Aorta (tissue), 5 donors: ENCODE measurements at places on chromosomes 3 and 15.

DNA sequence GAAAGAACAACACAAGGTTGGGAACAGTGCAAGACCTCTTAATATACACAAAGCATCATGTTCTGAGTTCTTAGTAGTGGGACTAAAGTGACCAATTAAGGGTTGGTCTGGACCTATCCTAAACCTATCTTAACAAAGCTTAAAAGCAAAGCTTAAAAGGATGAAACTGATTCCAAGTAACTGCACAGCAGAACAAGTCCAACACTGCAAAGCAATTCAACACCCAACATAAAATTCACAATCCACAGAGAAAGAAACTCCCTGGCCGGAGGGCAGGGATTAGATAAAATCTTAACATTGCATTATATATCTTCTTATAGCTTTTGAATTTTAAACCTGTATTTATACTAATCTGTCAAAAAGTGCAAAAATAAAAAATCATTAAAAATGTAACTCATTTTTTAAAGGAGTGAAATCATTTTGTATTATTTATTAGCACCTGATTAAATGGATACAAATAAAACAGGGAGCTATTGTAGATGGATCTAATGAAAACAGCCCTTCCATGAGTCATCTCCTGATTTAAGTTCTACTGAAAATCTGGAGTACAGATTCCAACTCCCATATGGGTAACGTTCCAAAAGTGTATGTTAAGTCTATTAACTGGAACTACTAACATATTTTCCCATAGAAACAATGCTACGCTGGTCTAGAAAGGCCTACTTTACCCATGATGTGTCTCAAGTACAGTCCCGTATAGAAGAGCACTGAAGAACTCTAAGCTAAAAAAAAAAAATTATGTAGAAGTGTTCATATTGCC lies 34.9 kb downstream of the PIK3R4 start:
- no peak for DNase-seq

GRCh38 chr3:181025204-181025603 lies 35.7 kb upstream of the DNAJC19 start:
- DNase-seq, result no peak

- no peak for DNase-seq
Measured at GRCh38 chr3:188268336-188268735, 114.4 kb downstream of the LPP start.

GRCh38 chr15:67177752-67178151 lies 76.7 kb downstream of the AAGAB start:
- DNase-seq, result no peak

DNA sequence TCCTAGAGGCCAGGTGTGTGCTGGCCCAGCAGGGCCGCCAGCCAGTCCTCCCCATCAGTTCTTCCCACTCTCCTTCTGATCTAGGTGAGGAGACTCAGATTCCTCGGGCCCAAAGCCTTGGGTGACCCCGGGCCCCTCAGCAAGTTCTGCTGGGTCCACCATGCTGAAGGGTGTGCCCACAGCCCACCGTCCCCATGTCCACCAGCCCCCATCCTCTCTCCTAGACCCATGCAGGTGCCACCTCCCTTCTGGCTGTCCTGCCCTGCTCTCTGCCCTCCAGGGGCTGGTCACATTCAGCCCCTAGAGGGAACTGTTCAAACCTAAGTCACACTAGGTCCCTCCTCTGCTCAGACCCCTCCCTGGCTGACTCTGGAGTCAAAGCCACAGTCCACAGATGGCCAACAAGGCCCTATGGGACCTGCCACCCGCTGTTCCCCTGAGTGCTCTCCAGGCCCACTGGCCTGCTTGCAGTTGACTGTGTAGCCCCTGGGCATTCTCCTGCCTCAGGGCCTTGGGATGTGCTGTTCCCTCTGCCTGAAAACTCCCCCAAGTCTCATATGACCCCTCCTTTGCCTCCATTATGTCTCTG lies 878 bp upstream of the TLR9 start:
- no peak for DNase-seq

- DNase-seq, result no peak
Measured at GRCh38 chr3:134685929-134686802, 35.3 kb upstream of the KY start.

- no peak for DNase-seq
Measured at GRCh38 chr15:60682615-60683014, 203.7 kb upstream of the ICE2 start.

- DNase-seq, result no peak
Measured at GRCh38 chr15:67753891-67754290, 71.4 kb upstream of the SKOR1 start.

GRCh38 chr3:139463466-139463865 lies 12.8 kb downstream of the RBP2 start:
- no peak for DNase-seq

DNA sequence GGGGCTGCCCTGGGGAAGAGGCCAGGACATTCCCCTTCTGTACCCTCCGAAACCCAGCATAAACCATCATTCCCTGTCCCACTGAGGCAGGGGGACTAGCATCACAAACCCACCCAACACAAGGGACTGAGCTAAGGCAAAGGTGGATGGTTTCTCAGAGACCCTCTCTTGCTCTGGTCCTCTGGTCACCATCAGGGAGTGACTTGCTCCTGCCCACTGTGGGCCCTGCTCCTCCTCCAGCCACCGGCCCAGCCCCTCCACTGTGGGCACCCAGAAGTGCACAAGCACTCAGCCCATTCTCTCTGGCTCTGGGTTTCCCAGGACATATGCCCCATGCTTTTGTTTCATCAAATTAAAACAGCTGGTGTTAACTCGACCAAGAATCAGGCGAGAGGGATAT lies 44.9 kb downstream of the PTH1R start:
- peak; percentile 28 for DNase-seq

DNA sequence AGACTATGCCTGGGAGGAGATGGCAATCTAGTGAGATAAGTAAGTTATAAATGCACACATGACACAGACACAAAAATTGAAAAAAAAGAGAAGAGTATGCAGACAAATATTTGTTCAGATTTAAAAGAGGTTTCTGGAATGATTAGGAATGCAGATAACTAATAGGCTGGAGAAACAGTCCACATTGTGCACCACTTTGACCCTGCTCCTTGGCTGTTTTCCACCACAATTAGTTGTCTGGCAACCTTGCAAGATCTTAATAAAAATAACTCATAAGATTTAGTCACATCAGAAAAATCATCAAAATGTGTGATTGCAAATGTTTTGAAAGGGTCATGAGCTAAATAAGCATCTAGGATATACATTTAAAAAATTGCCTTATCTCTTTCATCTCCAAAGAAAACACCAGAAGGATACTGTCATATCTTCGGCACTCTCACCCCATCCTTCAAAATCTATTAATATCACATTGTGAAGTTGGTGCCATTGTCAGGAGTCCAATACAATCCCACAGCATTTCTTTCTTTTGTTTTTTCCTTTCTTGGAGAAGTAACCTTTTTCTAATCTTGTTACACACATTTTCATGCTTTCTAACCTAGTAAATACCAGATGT lies 153.7 kb upstream of the KCNMB2 start:
- DNase-seq, result no peak

DNA sequence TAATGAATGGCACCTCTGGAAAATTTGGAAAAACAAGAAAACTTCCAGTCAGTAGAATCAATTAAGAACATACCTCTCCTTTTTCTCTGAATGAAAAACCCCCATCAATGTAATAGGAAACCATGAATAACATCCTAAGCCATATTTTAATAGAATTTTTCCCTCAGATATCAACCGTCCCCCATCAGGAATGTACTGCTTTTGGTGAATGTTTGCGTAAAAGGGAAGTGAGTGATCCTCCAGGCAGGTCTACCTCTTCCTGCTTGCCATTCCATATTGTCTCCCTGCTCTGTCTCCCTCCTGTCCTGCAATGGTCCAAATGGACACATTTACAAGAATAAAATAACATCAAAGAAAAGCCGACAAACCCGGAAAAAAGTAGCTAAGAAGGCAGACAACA lies 30.8 kb downstream of the LAMP3 start:
- DNase-seq, result no peak

GRCh38 chr3:172040981-172041963 lies 1.9 kb downstream of the FNDC3B start:
- no peak for DNase-seq

GRCh38 chr3:150348500-150348899 lies 59.6 kb upstream of the TSC22D2 start:
- DNase-seq, result no peak

DNA sequence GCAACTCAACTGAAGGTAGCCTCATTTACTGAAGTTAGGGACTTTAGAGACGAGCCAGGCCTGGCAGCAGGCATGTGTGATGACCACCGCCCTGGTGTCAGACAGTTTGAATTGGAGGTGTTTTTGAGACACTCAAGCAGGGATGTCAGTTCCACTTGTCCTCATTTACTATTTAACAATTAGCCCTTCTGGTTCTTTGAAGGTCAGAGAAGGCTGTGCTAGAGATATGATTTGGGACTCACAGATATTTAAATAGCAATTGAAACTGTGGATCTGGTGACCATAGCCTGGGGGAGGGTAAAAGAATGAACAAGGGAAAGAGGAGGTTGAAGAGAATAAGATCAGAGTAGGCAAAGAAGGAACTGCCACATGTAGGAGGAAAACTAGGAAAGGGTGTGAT lies 74.6 kb downstream of the REC114 start:
- DNase-seq, result no peak

GRCh38 chr3:122295266-122296062 lies 29.6 kb upstream of the CSTA start:
- DNase-seq, result no peak

GRCh38 chr3:46931631-46932331 lies 44.8 kb downstream of the CCDC12 start:
- peak; percentile 86 for DNase-seq

DNA sequence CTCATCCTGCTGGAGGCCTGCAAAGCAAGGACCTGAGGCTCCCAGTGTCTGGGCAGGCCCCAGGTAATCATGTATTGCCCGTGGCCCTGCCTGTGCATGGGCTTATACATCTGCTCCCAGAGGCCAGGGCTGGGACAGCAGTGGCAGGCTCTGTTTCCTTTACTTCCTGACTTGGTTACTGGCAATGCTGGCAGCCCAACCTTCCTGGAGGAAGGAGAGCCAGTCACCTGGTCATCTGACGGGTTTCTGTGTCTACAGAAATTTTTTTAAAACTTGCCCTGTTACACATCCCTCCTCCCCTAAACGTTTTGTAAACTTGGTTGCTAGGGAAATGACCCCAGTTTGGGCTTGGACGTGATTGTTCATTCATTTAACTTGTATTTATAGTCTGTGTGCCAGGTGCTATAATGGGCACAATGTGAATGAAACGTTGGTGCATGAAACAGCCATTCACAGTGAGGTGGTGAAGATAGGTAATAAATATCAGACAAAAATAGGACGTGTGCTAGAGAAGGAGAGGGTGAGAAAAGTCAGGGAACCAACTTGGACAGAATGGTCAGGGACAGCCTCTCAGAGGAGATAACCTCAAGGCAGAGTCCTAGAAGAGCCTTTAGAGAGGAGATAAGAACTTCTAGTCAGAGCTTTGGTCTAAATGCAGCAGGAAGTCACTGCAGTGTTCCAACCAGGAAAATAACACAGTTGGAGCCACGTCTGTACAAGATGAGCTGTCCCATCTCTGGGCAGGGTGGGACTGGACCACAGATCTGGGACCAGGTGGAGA lies 14.1 kb downstream of the TEX264 start:
- no peak for DNase-seq

- no peak for DNase-seq
Measured at GRCh38 chr3:130787422-130788068, 40.9 kb upstream of the PIK3R4 start.

DNA sequence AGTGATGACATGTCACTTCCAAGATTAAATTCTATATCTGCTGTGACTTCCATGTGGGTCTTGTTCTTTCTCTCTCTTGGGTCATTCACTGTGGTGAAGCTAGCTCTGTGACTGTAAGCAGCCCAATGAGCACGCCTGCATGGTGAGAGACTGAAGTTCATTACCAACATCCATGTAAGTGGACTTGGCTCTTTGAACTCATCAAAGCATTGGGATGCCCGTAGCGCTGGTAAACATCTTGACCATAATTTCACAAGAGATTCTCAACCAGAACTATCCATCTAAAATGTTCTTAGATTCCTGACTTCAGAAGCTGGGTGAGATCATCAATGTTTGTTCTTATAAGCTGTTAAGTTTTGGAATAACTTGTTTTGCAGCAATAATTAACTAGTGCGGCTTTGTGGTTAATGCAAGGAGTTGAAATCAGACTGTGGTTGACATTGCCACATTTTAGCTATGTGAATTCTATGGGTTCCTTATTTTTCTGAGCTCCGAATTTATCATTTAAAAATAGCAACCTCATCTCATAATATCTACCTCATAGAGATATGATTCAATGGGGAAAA lies 31.6 kb upstream of the LRRC3B start:
- no peak for DNase-seq

GRCh38 chr3:144350125-144350524 lies 378.5 kb downstream of the DIPK2A start:
- DNase-seq, result no peak

- no peak for DNase-seq
Measured at GRCh38 chr15:47139965-47140364, 577.3 kb upstream of the SEMA6D start.

- DNase-seq, result no peak
Measured at GRCh38 chr3:72728958-72729467, 119.2 kb downstream of the SHQ1 start.

DNA sequence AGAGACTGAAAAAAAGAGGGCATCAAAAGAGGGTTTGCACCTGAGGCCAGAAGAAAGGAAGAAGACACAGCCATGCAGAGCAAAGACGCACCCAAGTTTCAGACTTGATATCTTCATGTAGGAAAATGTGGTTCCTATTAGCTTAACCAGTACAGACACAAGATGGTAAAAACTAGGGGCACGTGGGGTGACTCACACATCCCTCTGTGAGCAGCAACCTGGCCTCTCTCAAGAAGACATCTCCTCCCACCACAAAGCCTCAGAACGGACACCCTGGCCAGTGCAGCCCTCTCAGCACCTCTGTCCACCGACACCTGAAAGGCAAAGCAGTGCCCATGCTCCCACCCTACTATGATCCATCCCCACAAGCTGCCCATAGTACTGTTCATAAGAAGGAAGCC lies 33.3 kb downstream of the GLB1 start:
- DNase-seq, result no peak

DNA sequence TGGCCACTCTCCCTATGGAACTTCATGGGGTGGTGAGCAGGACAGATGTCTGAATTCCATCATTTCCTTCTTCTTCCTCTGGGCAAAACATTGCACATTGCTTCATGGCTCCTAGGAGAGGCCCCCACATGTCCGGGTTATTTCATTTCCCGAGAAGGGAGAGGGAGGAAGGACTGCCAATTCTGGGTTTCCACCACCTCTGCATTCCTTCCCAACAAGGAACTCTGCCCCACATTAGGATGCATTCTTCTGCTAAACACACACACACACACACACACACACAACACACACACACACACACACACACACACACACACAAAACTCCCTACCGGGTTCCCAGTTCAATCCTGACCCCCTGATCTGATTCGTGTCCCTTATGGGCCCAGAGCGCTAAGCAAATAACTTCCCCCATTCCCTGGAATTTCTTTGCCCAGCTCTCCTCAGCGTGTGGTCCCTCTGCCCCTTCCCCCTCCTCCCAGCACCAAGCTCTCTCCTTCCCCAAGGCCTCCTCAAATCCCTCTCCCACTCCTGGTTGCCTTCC lies 1.9 kb downstream of the RHO start:
- no peak for DNase-seq
